ENCODE measurements at places on chromosomes 3 and 15.

DNA sequence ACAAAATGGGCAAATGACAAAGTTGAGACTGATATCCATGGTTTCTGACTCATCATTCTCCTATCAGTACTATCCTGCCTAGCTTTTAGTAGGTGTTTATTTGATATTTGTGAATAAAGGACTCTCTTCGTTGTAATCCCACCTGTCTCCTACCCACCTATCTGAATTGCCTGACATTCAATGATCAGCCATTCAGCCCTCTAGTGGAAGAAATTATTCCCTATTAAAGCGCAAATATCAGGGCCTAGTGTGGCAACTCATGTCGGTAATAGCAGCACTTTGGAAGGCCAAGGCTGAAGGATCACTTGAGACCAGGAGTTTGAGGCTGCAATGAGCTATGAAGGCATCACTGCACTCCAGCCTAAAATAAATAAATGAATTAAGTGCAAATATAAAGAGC, 195.7 kb upstream of the SETMAR start:
- no peak for DNase-seq

- peak; percentile 34 for DNase-seq
Measured at GRCh38 chr3:59289831-59290230, 240.0 kb upstream of the CFAP20DC start.

DNA sequence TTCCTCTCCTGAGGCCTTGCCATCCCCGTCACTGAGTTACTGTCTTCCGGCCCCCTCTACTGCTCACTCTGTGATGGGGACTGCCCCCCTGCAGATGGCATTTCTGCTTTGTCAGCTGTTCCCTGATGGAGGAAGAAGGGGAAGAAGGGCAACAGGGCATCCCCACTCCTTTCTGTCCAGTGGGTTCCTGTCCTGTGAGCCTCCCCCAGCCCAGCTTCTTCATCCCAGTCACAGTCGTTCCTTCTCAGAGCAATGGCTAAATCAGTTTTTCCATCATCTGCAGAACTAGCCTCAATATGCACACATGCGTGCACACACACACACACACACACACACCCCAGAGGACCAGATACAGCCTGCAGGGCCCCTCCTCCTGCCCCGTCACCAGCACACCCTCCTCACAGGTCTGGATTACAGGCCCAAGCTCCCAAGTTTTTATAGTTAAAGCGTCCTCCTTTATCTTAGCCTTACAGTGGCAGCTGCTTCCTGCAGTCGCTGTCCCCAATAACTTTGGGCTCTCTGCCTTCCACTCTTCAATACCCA, 21.4 kb downstream of the ALDH1L1 start:
- no peak for DNase-seq

DNA sequence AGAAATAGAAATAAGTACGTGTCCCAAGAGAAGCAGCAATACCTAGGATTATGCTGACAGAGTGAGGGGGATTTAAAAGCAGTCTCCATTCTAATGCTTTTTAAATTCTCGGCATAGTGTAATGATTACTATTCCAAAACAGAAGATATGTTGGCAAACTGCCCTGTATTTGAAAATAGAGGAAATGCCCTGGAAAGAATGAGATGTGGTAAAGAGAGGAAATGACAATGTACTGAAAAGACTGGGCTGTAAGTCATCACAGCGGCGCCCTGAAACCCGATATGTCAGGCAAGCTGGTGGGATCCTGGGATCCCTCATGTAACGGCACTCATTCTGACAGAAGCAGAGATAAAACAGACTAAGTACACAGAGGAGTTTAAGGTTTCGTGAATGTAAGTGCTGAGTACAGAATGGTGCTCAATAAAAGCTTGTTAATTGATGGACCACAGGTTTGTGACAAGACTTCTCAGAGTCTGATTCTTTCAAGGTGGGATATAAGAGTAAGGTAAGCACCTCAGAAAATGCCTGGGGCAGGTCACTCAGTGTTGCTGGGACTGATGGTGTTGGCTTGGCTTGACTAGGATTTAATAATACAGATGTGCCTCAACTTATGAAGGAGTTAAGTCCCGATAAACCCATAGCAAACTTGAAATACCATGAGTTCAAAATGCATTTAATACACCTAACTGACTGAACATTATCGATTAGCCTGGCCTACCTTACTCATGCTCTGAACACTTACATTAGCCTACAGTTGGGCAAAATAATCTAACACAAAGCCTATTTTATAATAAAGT, 91.4 kb downstream of the NFKBIZ start:
- DNase-seq = no peak

DNA sequence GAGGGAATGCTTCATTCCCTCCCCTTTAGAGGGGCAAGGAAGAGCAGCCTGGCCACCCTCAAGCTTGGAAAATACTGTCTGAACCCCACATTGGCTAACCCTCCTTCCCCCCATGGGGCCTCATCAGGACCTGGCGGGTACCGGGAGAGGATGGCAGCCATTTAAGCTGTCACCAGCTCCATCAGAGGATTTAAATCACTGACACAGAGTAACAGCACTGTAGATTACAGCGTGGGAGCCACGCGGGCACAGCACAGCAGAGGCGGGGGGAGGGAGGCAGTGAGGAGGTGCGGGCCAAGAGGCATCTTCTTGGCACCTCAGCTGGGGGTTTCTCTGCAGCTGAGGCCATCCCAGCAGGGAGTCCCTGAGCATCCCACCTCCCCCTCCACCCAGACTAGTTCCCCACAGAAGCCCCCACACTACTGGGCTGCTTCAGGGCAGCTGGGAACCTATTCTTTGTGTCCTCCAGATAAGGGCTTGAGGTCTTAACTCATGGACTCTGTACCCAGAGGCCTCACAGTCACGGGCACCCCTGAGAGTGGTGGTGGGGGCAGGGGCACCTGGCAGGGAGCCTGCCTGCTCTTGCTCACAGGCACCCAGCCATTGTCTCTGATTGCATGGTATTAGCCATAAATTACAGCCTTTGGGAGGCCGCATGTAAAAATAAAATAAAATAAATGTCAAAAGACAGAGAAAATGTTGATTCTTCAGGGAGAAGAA, 21.9 kb upstream of the CACNA2D2 start:
- DNase-seq = no peak

DNA sequence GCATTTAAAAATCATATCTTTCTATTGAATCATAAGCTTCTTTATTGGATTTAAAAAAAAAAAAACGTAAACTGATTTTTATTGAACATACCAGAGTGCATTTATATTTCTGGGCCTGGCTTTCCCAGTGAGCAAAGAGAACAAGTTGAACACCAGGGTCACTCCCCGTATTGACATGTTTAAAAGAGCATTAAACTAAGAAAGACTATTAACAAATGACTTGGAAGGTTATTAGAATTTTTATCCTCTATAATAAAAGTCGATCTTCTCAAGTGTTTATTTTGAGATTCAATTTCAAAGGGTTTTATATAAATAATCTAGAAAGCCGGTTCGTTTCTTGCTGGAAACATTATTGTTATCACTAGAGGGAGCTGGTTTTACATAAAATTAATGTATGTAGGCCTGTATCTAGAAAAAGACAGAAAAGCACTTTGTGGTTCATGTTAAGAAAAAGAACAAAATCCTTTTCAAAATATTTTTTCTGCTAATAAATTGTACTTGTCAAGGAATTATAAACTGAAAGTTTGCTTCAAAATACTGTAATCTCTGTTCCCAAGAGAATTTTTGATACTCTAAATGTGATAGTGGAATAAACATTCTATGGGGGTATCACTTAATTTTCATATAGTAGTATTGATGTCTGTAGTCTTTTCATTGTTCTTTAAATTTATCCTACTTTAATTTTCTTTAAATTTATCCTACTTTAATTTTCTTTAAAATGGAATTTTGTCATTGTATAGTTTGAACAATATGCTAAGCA, 321.8 kb upstream of the MME start:
- DNase-seq = peak; percentile 39

DNA sequence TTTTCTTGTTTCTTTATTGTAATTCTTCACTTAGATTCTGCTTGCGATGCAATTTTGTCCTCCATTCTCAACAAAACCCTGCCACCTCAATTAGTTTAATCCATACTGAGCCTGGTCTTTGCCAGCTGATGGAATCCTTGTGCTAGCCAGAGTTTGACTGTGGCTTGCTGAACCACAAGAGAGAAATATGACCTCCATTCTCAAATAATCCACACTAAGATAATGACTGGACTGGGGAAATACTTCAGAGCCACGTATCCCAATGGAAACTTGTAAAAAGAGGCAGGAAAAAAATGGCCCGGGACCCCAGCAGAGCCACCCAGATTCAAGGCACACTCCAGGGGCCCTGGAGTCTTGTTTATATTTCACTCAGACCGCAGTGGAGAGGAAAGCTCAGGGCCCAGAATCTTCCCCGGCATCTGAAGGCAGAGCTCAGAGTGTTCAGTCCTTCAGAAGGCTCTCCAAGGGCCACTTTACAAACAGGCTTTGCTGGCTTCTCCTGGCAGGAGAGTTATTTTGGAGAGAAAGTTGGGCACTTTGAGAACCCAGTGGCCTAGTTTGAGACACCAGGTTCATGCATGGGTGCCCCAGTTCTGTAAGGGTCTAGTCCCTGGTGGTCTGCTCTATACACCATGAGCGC, 62.7 kb downstream of the SSUH2 start:
- DNase-seq = no peak

GRCh38 chr3:3447641-3448040, 268.1 kb upstream of the CRBN start:
- DNase-seq = no peak

DNA sequence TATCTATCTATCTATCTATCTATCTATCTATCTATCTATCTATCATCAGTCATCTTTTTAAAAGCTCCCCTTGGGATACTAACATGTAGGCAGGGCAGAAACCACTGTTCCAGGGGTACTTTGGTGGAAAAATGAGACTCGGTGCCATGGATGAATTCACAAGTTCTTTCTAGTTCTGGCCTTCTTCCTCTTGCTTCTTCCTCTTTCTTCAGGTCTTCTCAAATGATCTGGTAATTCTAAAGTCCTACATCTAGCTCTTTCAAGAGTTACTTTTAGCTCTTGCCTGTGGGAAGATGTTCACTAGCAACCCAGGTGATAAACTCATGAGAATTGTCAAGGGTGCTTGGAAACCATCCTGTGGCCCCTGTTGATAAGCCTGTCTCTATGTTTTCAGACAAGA, 168.5 kb upstream of the TBC1D5 start:
- no peak for DNase-seq

DNA sequence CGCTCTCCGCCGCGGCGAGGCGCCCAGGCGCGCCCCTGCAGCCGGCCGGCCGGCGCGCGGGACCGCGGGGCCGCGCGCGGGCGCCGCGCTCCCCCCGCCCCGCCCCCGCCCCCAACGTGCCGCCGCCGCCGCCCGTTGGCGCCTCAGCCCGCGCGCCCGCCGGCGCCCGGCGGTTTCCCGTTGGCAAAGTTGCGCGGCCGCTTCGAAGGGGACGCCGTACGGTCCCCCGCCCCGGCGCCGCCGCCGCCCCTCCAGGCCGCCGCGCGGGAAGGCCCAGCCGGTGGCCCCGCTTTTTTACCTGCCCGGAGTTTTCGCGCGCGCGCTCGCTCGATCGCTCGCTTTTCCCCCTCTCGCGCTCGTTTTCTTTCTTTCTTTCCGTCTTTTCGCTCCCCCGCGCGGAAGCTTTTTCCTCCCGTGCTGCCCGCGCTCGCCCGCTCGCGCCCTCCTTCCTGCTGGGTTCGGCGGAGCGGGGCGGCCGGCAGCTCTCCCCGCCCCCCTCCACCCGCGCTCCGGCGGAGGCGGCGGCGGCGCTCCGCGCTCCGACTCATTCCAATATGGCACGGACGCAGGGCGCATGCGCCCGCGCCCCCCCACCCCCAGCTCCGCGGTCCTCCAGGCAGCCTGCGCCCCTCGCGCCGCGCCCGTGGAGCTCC, at the start of gene SFMBT1:
Gene SFMBT1, minus strand, starts transcription at position 556 of the 653 bp plus-strand sequence. CDS start 76,945 bp downstream, outside the sequence.
- no peak for DNase-seq

GRCh38 chr3:194686816-194687637, 1.3 kb downstream of the FAM43A start:
- DNase-seq = no peak

- DNase-seq = no peak
Measured at GRCh38 chr3:139265131-139266016, 78.4 kb upstream of the MRPS22 start.

- peak; percentile 38 for DNase-seq
Measured at GRCh38 chr15:65101411-65101890, 13.5 kb downstream of the UBAP1L start.

DNA sequence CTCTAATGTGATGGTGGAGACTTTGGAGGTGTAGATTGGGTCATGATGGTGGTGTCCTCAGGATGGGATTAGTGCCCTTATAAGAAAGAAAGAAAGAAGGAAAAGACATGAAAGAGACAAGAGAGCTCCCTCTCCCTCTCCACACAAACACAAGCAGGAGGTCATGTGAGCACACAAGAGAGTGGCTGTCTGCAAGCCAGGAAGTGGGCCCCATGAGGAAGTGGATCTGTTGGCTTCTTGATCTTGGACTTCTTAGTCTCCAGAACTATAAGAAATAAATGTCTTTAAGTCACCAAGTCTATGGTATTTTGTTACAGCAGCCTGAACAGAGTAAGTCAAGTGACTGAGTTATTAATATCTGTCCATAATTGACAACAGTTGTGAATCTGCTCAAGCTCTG, 17.1 kb downstream of the IQCB1 start:
- no peak for DNase-seq

DNA sequence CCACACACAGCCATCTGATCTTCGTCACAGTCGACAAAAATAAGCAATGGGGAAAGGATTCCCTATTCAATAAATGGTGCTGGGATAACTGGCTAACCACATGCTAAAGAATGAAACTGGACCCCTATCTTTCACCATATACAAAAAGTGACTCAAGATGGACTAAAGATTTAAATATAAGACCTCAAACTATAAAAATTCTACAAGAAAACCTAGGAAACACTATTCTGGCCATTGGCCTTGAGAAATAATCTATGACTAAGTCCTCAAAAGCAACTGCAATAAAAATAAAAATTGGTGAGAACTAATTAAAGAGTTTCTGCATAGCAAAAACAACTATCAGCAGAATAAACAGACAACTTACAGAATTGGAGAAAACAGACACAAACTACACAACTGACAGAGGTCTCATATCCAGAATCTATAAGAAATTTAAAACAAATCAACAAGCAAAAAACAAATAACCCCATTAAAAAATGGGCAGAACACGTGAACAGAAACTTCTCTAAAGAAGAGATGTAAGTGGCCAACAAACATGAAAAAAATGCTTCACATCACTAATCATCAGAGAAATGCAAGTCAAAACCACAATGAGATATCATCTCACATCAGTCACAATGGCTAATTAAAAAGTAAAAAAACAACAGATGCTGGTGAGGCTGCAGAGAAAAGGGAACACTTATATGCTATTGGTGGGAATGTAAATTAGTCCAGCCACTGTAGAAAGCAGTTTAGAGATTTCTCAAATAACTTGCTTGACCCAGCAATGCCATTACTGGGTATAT, 104.0 kb downstream of the NR1I2 start:
- no peak for DNase-seq

GRCh38 chr3:13420831-13421765, 976 bp upstream of the NUP210 start:
- DNase-seq = no peak

- DNase-seq = no peak
Measured at GRCh38 chr3:38121451-38121831, 15.5 kb downstream of the ACAA1 start.

DNA sequence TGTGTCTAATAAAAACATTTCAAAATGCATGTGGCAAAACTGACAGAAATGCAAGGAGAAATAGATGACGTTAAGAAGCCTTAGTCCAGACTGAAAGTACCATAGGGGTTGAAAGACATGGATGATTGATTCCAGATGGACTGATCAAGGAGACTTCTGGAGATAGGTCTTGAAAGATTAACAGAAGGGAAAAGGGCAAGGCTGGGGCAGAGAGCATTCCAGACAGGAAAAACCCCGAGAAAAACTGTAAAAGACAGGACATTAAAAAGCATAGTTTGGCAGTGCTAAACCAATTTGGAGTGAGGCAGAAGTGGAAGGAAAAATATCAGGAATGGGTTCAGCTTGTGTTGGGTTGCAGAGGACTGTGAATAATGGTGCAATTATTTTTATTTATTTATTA, 375.2 kb upstream of the SGO1 start:
- DNase-seq = no peak

All from NCI-H1694 treated with DMSO at 0.1 percent for 48 hours (cell line).